ENCODE measurements at places on chromosomes 13 and 19.

DNA sequence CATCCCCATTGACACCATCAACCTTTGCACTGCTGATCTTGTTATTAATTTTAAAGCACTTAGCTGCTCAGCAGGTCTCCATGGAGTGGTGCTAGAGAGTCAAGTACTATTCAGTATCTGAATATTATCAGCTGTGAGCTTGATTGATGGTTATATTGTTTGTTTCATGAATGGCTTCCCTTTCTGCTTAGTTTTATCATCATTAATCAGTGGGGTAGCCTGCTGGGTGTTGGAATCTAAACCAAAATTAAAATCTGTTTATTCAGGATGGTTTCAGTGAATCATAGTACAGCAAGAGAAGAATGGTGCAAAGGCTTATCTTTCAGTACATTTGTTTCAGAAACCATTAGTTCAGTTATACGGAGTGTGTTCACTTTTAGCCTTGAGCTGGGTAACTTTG is 42.5 kb upstream of the SCEL start:
- DNase-seq, result no peak

- no peak for DNase-seq
Measured at GRCh38 chr13:66992183-66992582, 238.0 kb downstream of the PCDH9 start.

DNA sequence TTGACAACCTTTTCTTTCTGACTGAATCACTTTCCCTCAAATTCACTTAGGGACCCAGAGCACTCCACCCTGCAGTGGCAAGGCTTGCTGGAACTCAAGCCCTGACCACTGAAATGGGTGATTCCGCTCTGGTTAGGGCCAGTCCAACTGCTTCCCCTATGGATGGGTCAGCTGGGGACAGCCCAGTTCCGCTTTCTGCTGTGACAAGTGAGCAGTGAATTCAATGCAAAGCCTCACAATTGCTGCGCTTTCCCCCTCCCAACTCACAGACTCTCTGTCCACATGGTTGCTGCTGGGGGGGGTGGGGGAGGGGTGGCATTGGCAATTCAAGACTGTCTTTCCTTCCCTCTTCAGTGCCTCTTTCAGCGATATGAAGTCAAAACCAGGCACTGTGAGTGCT is 18.7 kb downstream of the CD70 start:
- DNase-seq, result no peak

DNA sequence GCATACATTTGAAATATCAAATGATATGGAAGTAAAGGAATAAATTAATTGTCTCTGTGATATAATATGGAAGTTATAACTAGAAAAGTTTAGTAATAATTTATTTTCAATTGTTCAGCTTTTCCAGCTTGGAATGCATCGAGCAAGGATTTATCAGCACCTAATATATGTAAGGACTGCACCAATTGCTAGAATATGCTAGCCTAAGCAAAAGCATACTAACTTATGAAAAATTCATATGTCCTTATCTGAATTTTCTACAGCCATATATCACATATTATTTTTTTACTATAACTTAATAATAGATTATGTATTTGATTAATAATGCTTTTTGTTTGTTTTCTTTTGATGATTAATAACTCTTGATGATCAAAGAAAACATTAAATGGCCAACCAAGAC is 849.2 kb upstream of the GPC6 start:
- DNase-seq, result no peak

GRCh38 chr13:45122941-45123340 is 2.6 kb downstream of the GTF2F2 start:
- no peak for DNase-seq

GRCh38 chr13:111879719-111880118 is 187.2 kb upstream of the SOX1 start:
- DNase-seq, result no peak
